Stimulated activated CD4-positive, alpha-beta T cell treated with anti-CD3 and anti-CD28 coated beads, Interleukin-15, amount 100 ng/mL, for 48 hours (primary cell): ENCODE measurements at places on chromosomes 12 and 14.

DNA sequence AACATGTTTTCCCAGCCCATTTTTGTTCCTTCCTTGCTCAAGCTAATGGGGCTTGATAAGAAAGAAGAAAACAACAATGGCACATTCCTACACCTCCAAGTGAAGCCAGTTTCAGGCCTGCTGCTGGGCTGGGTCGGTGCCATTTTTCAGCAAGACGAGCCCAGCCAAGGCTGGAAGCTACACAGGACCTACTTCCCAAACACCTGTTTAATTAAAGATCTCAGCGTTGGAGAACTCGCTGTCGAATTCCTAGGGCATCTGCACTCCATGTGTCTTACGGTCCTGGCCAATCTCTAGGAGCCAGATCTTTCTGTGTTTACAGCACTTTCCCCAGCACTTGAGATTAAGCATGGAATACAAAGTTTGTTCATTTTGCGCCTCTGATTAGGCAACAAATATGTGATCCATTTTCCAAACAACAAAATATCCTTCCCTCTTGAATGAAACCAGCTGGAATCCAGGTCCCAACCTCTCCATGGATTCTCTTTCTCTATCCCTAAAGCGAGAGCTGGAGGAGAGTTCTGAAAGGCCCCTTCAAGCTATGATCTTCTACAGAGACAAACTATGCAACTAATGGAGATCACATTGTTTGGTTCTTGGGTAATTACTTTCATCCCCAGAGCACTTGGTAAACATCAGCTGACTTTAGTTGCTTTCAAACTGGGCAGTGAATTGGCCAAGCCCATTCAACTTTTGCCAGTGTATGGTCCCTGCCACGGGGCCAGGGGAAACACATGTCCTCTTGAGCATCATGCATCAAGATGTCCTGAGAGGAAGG, 34.3 kb upstream of the TC2N start:
- no peak for DNase-seq

DNA sequence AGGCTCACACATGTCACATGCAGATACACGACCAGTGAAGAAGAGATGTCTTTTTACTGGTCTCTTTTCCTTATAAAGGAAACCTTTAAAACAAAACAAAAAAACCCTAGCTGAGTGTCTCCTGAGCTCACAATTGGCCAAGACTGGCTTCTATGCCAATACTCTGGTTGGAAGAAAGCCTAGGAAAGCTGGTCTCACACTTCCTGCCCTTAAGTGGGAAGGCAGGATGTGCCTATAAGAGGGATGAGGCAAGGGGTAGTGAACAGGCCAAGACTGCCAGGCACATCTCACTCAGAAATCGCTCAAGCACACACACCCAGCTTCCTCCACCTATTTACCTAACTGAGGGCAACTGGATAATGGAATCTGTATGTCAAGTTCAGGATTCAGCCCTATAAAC, 50.0 kb downstream of the SOCS2 start:
- no peak for DNase-seq

- no peak for DNase-seq
Measured at GRCh38 chr12:121397521-121397920, 2.4 kb upstream of the RNF34 start.

DNA sequence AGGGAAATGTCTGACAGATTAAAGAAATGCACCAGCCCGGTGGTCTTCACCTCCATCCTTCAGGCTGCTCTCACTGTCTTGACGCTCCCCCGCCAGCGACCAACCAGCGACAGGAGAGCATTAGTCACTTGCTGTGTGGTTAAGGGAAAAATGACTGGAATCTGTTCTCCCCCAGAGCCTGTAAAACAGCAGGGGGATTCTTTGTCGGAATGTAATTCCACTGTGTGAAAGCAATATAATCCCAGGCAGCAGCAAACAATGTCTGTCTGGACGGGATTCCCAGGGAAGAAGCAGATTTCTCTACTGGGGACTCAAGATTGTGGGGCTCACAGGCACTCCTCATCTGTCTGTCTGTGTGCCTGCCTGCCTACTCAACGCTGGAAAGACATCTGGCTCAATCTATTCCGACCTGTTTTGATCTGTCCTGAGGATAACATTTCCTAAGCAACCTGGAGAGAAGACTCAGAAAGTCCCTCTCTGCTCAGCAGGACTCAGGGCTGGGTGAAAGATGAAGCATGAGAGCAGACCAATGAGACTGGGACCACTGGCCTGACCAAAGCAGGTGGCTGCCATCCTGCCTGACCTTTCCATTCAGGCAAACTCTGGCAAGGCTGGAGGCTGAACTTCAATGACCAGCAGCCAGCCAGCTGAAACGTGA, 54.6 kb downstream of the NUAK1 start:
- no peak for DNase-seq

DNA sequence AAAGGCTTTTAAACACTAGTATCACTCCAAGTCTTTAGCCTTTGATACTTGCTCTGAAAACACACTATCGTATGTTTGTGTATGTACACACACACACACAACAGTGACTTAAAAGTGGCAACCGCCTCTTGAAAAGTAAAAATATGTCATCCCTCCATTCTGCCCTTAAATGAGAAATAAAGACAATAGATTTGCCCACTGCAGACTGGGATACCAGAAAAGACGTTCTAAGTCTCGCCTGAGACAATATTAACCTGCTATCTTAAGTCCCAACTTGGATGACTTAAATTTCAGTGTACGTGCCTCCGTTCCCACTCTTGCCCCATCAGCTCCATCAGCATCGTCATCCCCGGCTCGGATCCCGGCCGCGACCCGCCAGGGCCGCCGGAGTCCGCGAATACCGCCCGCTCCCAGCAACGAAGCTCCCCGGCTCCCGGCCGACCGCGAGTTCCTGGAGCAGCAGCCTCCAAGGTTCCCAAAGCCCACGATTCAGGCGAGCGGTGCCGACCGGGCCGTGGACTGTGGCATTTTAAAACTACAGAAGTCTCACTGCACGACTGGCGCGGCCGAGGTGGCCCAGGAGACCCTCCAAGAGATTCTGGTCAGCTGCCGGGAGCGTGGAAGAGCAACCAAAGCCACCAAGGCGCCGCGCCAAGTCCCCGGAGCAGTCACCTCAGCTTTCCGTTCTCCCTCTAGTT, 2.8 kb upstream of the ARID2 start:
- DNase-seq, result no peak

DNA sequence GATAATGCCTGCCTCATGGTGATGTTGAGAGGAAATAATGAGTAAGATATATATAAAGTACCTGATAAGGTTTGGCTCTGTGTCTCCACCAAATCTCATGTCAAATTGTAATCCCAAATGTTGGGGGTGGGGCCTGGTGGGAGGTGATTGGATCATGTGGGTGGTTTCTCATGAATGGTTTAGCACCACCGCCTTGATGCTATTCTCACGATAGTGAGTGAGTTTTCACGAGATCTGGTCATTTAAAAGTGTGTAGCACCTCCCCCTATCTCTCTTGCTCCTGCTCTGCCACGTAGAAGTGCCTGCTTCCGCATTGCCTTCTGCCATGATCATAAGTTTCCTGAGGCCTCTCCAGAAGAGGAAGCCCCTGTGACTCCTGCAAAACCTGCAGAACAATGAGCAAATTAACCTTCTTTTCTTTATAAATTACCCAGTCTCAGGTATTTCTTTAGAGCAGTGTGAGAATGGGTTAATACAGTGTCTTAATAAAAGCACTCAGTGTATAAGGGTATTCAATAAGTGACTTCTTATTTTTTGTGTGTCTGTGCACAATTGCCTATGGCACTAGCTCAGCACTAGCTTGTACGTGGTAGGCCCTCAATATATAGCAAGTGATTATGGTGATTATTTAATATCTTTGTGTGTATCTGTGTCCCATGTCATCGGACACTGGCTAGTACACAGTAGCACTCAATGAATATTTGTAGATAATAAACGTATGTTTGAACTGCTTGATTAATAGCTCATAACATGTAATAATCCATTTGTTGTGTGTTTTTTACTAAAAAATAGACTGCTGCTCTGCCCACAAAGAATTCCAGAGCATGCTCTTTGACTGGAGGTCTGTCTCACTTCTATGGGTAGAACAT, 138.1 kb upstream of the LMNTD1 start:
- no peak for DNase-seq

GRCh38 chr12:124625867-124626675, 58.7 kb upstream of the NCOR2 start:
- no peak for DNase-seq

- no peak for DNase-seq
Measured at GRCh38 chr12:107558141-107558815, 127.3 kb upstream of the PWP1 start.

- DNase-seq, result no peak
Measured at GRCh38 chr12:80242321-80242720, 143.0 kb downstream of the OTOGL start.

- no peak for DNase-seq
Measured at GRCh38 chr14:71583194-71583593, 349.0 kb upstream of the RGS6 start.

GRCh38 chr12:6465467-6466183, 4.9 kb downstream of the VAMP1 start:
- DNase-seq, result no peak
